ENCODE measurements at places on chromosomes 12 and 14.

- no peak for DNase-seq
Measured at GRCh38 chr12:53217931-53218307, 10.9 kb upstream of the ITGB7 start.

DNA sequence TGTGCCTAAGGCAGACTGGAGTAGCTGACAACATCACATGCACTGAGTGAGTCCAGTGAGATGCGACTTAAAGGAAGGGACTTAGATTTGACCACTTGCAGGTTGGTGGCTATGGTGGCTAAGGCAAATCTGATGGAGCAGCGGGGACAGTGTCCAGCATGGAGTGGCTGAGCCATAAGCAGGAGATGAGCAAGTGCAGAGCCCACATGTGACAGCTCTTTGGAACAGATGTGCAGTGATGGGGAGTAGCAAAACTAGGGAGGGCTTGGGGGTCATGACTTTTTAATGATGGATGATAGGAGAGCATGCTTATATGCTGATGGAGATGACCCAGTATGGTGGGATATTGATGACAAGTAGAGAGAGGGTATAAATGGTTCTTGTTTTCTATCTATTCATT is 80.2 kb downstream of the PELI2 start:
- no peak for DNase-seq

GRCh38 chr12:47715877-47716548 is 9.3 kb downstream of the ENDOU start:
- DNase-seq, result no peak

GRCh38 chr14:73879027-73879426 is 7.6 kb upstream of the ZNF410 start:
- DNase-seq, result no peak

DNA sequence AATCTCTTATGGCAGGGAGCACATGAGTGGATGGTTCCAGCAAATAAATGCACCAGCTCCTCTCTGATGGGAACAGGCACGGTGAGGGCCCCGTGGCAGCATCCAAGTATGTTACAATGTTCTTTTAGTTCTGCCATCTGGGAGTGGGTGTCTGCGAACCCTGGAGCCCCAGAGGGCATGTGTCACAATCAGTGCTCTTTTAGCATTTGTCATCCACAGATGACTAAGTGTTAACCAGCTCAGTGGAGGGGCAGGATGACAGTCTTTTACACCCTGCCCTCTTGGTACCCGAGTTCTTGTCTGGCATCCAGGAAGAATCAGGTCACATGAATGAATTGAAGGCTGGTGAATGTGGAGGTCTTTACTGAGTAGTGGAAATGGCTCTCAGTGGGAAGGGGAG is 560.4 kb upstream of the FLRT2 start:
- DNase-seq, result no peak

- no peak for DNase-seq
Measured at GRCh38 chr12:5201554-5202218, 158.0 kb downstream of the KCNA5 start.

DNA sequence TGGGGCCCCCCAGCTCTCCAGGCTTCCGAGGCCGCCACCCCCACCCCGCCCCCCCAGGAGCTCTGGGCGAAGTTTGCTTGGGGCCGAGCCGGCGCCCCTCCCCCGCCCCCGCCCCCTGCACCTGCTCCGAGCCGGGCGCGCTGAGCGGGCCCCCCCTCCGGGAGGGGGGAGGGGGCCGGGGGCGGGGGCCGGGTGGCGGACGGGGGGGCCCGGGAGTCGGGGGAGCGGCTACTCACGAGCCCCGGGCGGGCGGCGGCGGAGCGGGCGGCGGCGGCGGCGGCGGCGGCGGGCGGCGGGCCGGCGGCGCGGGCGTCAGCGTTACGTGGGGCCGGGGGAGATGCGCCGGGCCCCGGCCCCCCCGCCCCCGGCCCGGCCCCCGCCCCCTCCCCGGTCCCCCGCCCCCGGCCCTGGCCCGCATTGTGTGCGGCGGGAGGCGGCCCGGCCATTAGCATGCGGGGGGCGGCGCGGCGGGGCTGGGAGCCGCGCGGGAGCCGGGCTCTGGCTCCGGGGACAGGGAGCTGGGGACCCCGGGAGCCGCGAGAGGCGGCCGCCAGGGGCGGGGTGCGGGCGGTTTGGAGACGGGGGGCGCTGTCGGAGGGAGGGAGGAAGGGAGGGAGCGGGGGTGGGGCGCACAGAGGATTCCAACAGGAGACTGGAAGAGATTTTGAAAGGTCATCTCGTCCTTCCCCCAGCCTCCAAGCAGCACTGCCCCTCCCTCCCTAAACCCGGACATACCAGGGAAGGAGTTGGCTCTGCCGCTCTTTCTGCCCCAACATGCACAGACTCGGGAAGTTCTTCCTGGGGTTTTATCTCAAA is at the start of gene ZNF219:
Gene ZNF219 (minus strand): TSS at position 580 of the 816 bp plus-strand sequence. CDS start 5,064 bp downstream, outside the sequence.
- DNase-seq, result peak; percentile 64

DNA sequence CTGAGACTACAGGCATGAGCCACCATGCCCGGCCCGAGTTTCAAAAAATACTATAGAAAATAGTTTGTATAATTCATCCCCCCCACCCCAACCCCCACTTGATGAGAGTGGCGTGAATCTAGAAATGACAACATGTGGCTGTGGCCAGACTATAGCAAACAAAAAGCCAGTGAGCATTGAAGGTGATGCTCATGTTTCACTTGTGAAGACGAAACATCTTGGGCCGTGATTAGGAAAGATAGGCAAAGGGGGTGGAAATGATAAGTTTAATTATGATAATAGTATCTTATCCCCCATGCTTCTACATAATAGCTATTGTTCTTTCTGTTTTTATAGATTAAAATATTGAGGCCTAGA is 8.5 kb downstream of the BORCS5 start:
- no peak for DNase-seq

- peak; percentile 85 for DNase-seq
Measured at GRCh38 chr12:92403210-92404175, 257.8 kb upstream of the BTG1 start.

GRCh38 chr14:91394105-91395081 is 23.2 kb downstream of the CCDC88C start:
- no peak for DNase-seq

- DNase-seq, result no peak
Measured at GRCh38 chr12:65961190-65962035, 137.1 kb downstream of the HMGA2 start.
